ENCODE measurements at places on chromosomes 3 and 15.

GRCh38 chr3:112496366-112497067 is 2.8 kb downstream of the BTLA start:
- no peak for DNase-seq

- no peak for DNase-seq
Observed at GRCh38 chr15:47496343-47497185, 220.7 kb upstream of the SEMA6D start.

DNA sequence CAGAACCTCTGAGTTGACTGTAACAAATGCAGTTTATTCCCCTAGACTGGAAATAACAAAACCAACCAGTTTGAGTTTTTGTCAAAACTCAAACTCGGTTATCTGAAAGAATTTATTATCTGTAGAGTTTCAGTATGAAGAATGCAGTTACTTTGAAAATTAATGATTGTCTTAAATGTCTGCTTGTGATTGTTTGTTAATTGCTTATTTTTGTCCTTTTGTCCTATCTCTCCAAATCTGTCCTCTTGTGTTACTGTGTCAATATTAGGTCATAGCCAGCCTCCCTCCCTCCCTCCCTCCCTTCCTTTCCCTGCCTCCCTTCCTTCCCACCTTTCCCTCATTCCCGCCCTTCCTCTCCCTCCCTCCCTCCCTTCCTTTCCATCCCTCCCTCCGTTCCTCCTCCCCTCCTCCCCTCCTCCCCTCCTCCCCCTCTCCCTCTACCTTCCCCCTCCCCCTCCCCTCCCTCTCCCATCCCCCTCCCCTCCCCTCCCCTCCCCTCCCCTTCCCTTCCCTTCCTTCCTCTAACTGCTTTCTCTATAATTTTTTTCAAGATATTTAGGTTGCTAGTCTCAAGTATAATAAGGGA is 153.5 kb downstream of the FNDC3B start:
- no peak for DNase-seq

DNA sequence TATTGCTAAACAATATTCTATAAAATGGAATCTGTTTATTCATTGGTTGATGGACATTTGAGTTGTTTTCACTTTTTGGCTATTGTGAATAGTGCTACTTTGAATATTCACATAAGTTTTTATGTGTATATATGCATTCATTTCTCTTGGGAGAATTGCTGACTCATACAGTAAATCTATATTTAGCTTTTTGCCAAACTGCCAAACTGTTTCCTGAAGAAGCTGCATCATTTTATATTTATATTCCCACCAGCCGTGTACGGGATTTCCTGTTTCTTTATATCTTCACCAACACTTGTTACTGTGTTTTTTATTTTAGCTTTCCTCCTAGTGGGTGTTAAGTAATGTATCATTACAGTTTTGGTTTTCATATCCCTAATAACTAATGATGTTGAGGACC is 12.5 kb upstream of the TCAIM start:
- peak; percentile 42 for DNase-seq

DNA sequence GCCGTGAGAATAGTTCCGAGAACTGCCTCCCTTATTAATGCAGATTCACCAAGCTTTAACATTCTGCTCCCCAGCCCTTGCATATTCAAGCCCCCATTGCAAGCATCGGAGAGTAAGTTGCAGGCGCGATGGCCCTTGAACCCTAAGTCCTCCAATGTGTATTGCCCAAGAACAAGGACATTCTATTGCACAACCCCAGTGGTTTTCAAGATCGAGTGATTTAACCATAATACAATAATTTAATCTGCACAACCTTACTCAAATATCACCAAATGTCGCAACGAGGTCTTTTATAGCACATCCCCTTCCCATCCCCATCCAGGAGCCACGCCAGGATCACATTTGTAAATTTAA is 21.7 kb upstream of the PLXND1 start:
- DNase-seq: no peak

DNA sequence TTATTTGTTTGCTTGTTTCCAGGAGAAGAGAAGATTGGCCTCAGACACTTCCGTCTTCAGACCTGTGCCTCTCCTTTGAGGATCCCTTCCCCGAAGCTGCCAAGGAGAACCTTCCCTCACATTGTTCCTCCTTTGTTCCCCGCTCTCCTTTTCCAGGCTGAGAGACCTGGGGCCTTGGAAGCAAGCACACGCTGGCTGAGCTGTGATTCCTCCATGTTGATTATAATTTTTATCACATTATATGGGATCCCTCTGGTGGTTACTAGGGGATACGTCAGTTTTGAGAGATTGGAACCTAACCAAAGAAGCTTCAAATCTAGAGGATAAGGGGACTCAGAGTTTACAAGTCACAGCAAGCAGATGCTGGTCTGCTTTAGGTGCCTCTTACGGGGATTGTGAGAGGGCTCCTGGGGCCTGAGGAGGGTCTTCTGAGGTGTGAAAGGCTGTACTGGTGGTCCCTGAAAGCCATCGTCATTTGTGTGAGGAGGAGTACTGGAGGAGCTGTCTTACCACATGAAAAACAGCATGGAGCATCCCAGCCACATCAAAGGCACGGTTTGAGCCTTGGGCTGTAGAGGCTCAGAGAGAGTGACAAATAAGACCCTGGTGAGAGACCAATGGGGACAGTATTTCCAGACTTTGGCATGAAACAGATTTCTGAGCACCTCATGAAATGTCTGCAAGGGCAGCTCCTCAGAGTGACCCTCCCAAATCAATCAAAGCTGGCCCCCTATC is 760.1 kb upstream of the CFAP20DC start:
- peak; percentile 61 for DNase-seq

GRCh38 chr3:131285456-131285855 is 96.1 kb upstream of the NUDT16 start:
- no peak for DNase-seq

GRCh38 chr3:11624704-11625375 is 18.9 kb downstream of the VGLL4 start:
- no peak for DNase-seq
